Astrocyte of the spinal cord (primary cell): ENCODE measurements at places on chromosomes 5 and 9.

DNA sequence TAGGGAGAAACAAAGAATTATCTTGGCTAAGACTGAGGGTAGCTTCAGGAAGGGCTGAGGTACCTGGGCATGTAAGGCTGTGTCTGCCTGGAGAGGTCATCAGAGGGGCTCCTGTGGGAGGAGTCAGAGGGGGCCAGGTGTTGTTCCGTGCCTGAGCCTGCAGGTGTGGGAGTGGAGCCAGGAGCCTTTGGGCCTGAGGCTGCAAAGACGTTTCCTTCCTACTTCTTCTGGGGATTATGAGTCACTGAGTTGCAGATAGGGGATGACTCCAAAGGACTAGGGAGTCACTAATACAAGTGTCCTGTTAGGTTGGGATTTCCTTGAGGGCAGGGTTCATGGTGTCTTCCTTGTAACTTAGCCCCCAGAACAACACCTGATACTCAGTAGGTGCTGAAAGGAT, 391.1 kb downstream of the ARHGEF28 start:
- DNase-seq, result no peak

- DNase-seq, result peak; percentile 52
These were observed 3.9 kb downstream of the CDKN2B start for GRCh38 chr9:22005021-22005701.

GRCh38 chr9:18688581-18689565, 214.9 kb downstream of the ADAMTSL1 start:
- DNase-seq, result no peak

GRCh38 chr5:135533334-135533733, 2.4 kb downstream of the NEUROG1 start:
- DNase-seq, result no peak

- peak; percentile 54 for DNase-seq
These were observed 52.6 kb upstream of the ARAP3 start for GRCh38 chr5:141734501-141735229.

- DNase-seq, result no peak
These were observed 552.2 kb downstream of the ZNF608 start for GRCh38 chr5:124194282-124194681.

DNA sequence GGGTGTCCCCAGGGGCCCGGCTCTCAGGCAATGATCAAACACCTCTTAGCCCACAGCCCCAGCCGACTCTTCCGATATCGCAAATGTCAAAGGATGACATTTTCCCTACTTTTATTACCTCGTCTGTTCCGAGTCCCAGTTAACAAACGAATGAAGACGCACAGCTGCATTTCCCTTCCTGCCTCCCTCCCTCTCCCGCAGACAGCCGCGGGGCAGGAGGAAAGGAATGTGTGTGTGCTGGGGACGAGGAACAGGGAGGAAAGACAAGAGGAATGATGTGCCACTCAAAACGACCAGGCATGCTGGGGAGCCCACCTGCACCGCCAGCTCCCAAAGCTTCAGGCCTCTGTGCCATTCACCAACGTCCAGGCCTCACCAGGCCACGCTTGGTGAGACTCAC, 125.9 kb upstream of the SARDH start:
- no peak for DNase-seq

DNA sequence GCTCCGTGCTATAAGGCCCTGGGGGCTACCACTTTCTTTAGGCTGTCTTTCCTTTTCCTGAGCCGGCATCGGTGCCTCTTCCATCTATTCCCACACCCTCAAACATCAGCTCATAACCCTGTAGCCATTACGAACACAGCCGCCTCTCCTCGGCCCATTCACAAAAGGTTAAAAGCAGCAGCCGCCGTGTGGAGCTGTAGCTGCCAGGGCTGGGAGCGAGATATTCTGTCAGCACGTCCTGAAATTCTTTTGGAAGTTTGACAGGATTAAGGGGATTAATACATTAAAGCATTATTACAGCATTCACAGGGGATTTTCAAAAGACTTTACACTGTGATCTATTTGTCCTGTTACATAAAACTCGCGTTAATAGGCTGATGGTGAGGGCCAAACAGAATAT, 428.2 kb downstream of the CDK5RAP2 start:
- no peak for DNase-seq

GRCh38 chr5:80239680-80240367, 16.0 kb downstream of the SERINC5 start:
- DNase-seq, result peak; percentile 32

- peak; percentile 61 for DNase-seq
These were observed 36.5 kb upstream of the CD180 start for GRCh38 chr5:67233075-67233474.

DNA sequence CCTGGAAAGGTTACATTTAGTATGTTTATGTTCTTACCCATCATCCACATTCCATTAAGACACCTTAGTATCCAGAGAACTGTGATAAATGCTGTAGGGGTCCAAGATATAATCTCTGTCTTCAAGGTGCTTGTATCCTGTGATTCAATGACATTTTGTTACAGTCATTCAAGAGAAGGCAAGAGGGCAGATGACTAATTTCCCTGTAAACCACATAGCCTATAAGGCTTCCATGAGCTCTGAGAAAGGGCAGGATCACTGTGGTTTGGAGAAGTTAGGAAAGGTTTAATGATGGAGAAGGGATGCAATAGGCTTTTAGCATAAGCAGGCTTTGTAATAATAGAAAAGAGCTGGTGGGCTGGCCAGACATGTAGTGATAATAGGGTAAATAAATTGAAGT, 40.0 kb downstream of the PAPPA start:
- peak; percentile 72 for DNase-seq
